ENCODE measurements at places on chromosomes 16 and 17.
A peak's percentile ranks its signal among the peaks of the same experiment; 100 is the strongest.

DNA sequence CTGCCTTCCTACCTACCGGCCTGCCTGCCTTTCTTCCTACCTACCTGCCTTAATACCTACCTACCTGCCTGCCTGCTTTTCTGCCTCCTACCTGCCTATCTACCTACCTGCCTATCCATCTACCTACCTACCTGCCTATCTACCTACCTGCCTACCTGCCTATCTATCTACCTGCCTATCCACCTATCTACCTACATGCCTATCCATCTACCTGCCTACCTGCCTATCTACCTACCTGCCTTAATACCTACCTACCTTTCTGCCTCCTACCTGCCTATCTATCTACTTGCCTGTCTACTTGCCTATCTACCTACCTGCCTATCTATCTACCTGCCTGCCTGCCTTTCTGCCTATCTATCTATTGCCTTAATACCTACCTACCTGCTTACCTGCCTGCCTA lies 383.8 kb upstream of the PSMD7 start:
- no peak for DNase-seq

DNA sequence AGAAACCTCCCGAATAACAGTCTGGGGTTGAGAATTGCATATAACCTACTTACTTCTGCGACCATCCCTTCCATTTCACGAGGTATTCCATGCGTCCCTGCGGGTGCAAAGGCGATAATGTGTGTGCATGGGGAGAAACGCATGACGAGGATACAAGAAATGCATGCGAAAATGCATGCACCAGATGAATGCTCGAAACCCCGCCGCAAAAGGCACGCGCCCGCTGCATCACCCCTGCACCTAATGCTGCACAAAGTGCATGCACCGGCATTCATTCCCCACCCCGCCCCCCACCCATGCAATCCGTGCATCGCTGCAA lies 474 bp downstream of the CBX8 start:
- no peak for DNase-seq

GRCh38 chr17:9763643-9764042 lies 27.7 kb downstream of the DHRS7C start:
- DNase-seq, result no peak

- DNase-seq, result peak; percentile 17
These were observed 3.6 kb upstream of the SLC16A5 start for GRCh38 chr17:75084039-75084660.

- no peak for DNase-seq
These were observed 74.4 kb downstream of the SHISA9 start for GRCh38 chr16:12975766-12976165.

DNA sequence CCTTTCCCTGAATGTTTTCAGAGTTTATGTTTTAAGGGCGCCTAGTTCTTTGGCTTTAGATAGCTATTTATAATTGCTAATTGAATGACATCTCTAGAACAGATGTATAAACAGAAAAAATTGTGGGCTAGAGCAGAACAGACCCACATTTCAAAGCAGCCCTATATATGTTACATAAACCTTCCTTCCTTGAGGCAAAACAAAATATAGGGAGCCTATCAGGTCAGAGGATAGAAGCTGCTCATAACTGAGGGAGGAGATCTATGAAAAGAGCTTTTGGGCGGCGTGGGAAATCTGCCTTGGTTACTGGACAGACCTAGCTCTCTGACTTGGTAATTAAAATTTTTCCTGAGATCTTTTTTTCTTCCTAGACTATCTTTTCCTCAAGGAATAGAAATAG lies 68.4 kb downstream of the SPAG9 start:
- DNase-seq, result no peak

DNA sequence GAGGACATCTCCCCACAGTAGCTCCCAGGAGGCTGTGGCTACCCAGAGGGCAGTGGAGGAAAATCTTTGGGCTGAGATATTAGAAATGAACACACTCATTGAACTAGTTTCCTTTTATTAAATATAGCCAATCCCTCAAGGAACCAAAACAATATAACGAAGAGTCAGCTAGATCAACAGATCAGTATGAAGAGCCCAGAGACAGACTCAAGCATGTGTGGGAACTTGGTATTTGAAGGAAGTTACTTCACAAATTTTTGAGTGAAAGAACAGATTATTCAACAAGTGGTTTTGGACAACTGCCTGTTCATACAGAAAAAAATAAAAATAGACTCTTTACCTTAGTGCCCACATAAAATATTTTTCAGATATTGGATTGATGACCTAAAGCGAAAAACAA lies 183.6 kb upstream of the PMFBP1 start:
- DNase-seq, result peak; percentile 35

DNA sequence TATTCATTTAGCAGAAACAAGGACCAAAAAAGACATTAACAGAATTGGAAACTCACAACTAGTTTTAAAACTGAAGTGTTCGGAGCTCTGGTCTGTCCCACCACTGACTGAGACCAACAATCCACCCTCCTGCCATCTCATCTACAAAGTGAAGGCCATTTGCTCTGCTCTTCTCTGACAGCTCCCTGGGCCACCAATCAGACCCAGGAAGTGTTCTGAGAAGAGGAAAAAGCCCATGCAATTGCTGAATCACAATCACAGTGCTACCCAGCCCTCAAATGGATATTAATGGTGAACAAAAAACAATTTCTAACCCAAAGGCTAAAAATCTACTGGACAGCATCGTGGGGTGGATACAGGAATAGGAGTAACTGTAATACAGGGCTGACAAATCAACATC lies 2.1 kb downstream of the RPL23 start:
- no peak for DNase-seq

DNA sequence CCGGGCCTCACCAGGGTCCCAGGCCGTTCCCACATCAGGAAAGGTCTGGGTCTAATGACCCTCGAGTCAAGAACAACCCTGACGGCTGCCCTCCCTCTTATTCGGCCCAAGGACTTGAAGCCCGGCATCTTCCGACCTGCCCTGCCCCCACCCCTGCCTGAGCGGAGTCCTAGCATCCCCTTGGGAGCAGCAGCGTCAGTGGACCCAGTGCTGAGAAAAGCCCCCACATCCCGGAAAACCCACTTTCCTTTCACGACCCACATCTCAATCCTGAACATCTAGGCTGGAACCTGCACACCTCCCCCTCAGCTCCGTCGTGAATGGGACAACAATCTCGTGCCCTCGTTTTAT lies 769 bp downstream of the TMEM88 start:
- no peak for DNase-seq

GRCh38 chr17:40958086-40958953 lies 8.4 kb downstream of the KRT39 start:
- no peak for DNase-seq

DNA sequence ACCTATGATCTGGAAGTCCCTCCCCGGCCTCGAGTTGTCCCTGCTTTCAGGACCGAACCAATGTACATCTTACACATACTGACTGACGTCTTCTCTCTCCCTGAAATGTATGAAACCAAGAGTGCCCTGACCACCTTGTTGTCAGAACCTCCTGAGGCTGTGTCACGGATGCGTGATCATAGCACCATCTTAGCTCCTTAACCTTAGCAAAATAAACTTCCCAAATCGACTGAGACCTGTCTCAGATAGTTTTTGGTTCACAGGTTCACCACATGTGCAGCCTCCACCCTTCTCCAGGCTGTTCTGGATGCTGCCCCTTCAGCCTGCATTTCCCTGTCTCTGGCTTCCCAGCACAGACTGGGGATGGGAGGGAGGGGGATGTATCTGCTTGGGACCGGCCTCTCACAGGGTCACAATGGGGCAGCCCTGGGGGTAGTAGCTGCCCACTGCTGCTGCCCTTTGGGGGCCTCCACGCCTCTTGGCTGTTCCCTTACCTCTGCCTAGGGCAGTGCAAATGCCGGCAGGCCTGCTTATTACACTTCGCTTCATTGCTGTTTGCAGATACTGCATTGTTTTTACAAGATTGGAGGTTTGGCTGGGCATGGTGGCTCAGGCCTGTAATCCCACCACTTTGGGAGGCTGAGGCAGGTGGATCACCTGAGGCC lies 69.8 kb downstream of the NT5M start:
- no peak for DNase-seq

DNA sequence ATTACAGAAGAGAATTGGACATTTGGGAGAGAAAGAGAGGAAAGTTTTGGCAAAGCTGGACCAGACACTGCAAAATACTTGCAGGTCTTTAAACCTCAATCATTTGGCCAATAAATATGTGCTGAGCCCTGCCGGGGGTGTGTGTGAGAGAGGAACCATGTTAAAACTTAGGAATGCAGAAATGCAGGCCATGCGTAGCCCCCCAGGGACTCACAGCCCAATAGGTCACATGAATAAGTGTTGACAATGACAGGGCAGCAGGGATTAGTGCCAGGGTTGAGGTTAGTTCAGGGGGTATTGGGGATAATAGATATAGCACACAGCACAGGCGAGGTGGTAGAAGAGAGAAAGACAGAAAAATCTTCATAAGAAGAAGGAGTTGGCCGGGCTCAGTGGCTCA lies 113.3 kb upstream of the ADAMTS18 start:
- DNase-seq, result no peak

DNA sequence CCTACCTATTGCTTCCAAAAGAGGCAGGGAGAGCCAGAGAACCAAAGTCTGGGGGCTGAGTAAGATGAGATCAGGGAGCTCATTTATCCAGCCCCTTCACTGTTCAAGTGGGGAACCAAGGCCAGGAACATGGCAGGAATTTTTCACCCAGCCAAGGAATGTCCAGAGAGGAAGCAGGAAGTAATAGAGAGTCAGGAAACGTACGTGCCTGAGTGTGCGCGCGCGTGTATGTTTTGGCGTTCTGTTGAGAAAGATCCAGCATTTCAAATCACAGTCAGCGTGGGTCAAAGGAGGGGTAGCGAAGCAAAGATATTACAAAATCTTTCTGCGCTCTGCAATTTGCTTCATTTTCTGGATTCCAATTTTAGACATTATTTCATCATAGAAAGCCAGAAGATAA lies 41.9 kb upstream of the WSCD1 start:
- DNase-seq, result no peak

DNA sequence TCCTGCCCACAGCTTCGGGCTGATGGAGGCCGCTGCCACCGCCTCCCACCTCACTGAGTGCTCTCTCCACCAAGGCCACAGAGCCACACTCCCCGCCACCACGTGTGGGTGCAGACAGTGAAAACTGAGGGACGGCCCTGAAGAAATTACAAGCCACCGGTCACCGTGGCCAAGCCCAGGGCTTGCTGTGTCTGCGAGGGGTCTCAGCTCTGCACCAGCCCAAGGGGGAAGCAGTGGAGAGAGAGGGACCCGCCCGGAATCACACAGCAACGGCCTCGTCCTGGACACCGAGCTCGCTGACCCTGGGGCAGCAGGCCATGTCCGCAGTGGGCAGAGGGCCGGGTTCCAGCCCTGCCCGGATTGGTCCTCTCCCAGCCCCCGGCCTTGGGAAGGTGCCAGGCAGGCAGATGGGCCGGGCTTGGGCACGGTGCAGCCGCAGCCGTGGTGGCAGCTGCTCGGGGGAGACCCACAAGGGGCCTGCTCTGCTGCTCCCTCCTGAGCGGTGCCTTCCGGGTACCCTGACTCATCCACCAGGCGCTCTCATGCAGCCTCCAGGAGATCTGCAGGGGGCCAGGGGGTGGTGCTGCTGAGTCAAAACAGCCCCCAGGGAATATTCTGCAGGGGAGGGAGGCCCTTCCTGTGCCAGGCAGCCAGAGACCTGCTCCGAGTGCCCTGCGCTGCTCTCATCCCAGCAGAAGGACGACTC lies 52.0 kb downstream of the CBFA2T3 start:
- peak; percentile 92 for DNase-seq

GRCh38 chr17:3189961-3190360 lies 7.4 kb upstream of the OR1A2 start:
- no peak for DNase-seq

DNA sequence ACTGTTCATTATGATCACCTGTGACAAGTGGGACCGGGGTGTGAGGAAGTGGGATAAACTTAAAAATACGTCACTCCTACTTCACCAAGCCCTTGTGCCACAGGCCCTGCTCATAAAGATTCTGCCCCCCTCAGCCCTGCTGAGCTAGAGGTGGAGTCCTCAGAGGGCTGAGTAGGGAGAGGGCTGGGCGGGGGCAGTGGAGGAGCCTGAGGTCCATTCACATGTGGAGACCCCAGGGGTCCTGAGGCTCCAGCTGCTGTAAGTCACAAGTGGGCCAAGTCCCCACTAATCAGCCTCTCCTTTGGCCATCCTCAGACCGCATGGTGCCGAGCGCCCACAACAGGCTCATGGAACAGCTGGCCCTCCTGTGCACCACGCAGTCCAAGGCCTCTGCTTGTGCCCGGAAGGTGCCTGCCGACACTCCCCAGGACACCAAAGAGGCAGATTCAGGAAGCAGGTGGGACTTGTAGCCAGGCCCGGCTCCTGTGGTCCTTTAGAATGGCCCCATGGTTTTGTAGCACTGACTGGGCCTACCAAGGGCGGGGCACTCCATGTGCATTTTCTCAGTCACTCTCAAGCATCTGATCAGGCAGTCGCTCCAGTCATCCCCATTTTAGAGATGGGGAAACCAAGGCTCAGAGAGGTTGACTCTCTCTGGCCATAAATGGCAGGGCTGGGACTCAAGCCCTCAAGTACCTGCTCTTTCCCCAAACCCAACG lies 10.4 kb downstream of the DNAAF8 start:
- no peak for DNase-seq

DNA sequence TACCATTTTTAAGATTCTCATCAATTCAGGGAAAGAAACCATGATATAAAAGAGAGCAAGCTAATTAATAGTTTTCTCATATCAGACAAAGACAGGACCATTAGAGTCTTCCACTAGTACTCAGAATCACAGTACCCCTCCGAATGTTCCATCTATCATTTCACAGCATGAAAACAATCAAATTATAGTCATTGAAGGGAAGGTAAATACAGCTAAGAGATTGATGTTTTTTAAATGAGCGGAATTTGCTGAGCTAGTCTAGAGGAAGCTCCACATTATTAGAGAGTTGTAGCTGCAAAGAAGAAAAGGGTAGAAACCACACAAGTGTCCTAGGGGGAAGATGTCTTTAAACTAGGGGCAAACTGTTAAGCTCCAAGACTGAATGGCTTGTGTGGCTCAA lies 808.9 kb downstream of the CDH11 start:
- no peak for DNase-seq

GRCh38 chr17:78664476-78665386 lies 87.5 kb upstream of the DNAH17 start:
- DNase-seq, result peak; percentile 17

- no peak for DNase-seq
These were observed 958 bp downstream of the CBX8 start for GRCh38 chr17:79795795-79796443.

- no peak for DNase-seq
These were observed 29.3 kb upstream of the RBL2 start for GRCh38 chr16:53404959-53405358.

GRCh38 chr17:50256826-50257618 lies 17.2 kb upstream of the TMEM92 start:
- no peak for DNase-seq

GRCh38 chr16:1556254-1556653 lies 22.8 kb downstream of the TMEM204 start:
- no peak for DNase-seq

GRCh38 chr16:81080233-81080632 lies 3.2 kb upstream of the C16orf46 start:
- DNase-seq, result no peak

GRCh38 chr17:48333034-48333530 lies 96.9 kb downstream of the SKAP1 start:
- DNase-seq, result peak; percentile 28

- DNase-seq, result no peak
These were observed 136.9 kb upstream of the DYNLRB2 start for GRCh38 chr16:80403894-80404293.
